Stimulated activated CD4-positive, alpha-beta T cell treated with anti-CD3 and anti-CD28 coated beads, TNF-alpha, amount 100 ng/mL, for 4 hours (primary cell): ENCODE measurements at places on chromosomes 13 and 19.

DNA sequence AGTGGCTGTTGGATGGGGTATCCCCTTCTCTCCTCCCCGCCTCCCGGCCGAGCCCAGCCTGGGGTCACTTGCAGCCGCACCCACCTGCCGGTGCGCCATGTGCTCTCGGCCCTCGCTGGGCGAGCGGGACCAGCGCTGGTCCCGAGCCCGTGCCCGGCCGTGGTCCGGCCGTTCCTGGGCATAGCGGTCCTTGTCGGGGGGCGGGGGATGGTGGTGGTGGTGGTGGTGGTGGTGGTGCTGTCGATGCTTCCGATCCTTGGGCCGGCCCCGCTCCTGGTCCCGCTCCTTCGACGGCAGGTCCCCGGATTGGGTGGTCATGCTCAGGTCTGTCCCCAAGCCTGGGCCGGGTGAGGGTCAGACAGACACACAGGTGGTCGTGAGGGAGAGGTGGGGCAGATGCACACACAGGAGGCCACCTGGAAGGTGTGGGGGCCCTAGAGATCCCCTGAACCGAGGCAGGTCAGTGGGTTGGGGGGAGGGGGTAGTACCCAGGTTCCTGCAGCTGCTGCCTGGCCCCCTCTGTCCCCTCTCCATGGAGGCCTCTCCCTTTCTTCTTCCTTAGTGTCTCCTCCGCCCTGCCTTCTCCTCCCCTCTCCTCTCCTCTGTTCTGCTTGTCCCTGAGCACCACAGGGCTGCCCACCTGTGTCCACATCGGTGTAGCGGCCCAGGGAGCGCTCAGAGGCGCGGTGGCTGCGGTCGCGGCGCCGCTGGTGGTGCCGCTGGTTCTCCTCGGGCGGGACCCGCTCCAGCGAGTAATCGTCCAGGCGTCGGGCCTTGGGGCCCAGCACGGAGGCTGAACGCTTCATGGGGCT is 58.7 kb downstream of the IER2 start:
- no peak for DNase-seq

DNA sequence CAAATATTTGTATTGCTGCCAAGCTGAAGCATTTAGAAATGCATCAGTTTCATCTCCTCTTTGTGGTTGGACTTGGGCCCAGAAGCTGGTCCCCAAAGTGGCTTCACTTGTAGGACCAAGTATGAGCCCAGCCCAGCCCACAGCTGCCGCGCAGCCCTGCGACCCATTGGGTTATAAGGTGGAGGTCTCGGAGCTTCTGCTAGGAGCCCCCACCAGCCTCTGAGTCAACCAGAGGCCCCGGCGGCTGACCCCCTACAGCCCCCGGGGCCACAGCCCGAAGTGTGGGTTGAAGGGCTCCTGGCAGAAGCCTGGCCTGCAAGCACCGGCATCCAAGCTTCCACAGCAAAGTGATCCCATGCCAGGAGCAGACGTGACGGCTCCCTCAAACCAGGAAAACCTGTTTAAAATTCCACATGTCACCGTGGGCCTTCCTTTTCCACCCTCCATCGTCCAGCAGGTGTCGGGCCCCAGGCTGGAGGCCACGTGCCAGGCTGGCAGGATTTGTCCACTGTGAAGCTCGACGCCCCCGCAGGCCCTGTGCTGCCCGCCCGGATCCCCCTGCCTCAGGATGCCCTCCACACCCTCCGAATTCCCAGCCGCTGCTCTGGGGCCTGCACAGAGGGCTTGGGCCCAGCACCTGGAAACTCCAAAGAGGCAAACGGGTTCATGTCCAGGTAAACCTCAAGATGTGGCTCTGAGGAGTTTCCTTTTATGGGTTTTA is 54.7 kb downstream of the C13orf46 start:
- DNase-seq = no peak

GRCh38 chr13:66948910-66949309 is 281.2 kb downstream of the PCDH9 start:
- DNase-seq = no peak

DNA sequence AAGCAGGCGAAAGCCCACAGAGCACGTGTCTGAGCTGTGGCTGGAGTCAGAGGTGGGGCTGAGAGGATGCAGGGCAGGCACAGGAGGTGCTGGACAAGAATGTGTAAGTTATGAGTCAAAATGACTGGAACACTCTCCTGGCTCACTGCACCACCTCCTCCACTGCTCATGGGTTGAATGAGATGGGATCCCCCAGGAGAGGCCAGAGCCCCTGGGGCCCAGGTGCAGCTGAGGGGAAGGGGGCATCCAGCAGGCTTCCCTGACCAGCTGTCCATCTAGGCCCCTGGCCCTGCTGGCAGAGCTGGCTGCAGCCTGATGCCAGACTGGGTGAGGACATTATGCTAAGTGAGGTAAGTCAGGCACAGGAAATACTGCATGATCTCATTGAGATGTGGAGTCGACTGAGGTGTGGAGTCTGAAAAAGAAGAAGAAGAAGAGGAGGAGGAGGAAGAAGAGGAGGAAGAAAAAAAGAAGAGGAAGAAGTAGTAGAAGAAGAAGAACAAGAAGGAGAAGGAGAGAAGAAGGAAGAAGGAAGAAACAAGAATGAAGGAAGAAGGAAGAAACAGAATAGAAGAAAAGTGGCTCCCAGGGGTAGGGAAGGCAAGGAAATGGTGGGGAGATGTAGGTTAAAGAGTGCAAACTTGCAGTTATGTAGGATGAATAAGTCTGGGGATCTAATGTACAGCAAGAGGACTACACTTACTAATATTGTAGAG is 747.4 kb downstream of the UQCRFS1 start:
- no peak for DNase-seq

- DNase-seq = no peak
Observed at GRCh38 chr19:8626842-8627241, 3.6 kb upstream of the NFILZ start.

GRCh38 chr13:37968555-37968954 is 99.0 kb upstream of the TRPC4 start:
- no peak for DNase-seq

DNA sequence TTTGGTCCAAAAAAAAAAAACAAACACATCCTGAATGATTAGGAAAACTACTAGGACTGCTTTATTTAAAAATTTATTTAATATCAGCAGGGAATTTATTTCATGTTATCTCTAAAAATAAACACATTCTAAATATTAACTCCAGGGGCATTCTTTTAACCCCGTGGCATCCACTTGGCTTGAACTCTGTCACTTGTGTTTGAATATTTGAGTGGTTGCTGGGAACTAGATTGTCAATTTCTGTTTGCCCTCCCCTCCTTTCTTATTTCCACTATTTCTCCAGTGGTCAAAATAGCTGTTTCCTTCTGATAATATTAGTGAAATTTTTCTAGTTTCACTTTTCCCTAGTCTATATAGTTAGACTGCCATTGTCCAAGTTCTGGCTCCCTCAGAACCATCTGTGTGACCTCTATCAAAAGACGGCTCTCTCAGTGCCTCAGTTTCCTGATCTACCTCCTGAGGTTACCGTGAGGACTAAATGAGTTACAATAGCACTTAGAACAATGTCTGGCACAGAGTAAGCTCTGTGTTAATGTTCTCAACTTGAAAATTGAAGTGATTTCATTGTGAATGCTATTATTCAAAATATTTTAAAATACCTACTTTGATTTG is 107.3 kb downstream of the FGF14 start:
- no peak for DNase-seq

DNA sequence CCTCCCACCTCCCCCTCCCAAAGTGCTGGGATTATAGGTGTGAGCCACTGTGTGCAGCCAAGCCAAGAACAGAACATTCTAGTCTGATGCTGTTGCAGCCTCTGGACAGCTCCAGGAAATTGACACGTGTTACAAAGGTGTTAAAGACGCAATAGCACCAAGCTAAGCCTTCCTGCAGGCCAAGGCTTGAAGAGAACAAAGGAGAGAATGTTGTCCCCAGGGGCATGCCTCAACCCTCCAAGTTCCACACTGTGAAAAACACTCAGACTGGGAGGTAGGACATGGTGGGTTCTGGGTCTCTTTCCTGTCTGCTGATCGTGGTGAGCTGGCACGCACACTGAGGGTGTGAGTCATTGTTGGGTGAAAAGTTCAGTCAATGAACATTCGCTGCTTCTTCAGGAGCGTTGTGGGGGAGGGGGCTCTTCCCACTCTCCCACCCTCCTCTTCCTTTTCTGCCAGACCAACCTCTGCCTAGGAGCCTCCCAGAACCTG is 5.3 kb upstream of the PTPRS start:
- DNase-seq = no peak

GRCh38 chr19:34669305-34669704 is 7.7 kb downstream of the SCGB2B2 start:
- DNase-seq = no peak

- DNase-seq = no peak
Observed at GRCh38 chr19:41307090-41307875, 2.7 kb upstream of the CCDC97 start.

- DNase-seq = no peak
Observed at GRCh38 chr13:101697745-101698144, 245.3 kb downstream of the ITGBL1 start.

- DNase-seq = no peak
Observed at GRCh38 chr19:36257520-36257876, 42.6 kb downstream of the ZNF146 start.

DNA sequence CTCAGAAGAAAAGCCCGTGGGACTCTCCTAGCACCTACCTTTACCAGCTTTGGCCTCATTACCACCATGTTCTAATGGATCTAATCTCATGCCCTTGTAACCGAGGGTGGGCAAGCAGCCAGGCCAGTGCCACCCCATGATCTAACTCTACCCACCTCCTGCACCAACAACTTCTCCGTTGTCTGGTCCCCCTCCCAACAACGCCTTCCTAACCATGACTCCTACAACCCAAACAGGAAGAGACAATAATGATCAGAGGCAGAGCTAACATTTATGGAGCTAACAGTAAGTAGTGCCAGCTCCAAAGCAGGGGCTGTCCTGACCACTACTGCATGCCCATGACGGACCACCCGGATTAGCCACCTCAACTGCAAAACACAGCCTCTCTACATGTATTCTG is 3.5 kb downstream of the USP12 start:
- no peak for DNase-seq

GRCh38 chr19:58466089-58466759 is 656 bp upstream of the ZNF324 start:
- no peak for DNase-seq

GRCh38 chr13:41456768-41457588 is at the start of gene RGCC:
TSS of gene RGCC (plus strand) at chr13:41457550. CDS start at chr13:41457708, 158 bp downstream.
- peak; percentile 94 for DNase-seq

DNA sequence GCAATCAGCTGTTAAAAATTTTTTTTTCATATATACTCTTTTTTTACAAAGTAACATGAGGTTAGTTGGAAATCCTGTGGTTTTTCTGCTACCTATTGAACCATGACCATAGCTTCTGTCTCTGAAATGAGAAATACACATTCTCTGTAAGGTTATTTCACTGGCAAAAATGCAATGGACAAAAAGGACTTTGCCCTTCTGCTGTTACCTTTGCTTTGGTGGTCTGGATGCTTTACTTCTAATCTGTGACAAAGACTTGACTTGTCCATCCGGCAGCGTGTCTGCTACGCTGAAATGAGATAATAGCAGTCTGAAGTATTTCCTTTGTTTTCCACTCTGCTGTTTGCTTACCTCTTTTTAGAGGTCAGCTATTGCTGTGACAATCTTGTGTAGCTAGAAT is 412.8 kb downstream of the SLITRK6 start:
- no peak for DNase-seq

GRCh38 chr13:70255406-70255991 is 147.2 kb upstream of the KLHL1 start:
- no peak for DNase-seq

DNA sequence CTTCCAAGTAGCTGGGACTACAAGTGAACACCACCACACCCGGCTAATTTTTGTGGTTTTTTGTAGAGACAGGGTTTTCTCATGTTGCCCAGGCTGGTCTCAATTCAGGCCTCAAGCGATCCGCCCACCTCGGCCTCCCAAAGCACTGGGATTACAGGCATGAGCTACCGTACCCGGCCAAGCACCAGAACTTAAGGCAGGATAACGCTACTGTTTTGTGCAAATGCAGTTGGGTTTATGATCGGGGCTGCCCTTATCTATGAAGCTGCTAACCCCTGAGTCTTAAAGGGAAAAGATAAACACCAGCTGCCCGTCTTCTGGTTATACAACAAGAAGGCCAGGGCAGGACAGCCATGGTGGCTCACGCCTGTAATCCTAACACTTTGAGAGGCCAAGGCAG is 12.6 kb upstream of the TM6SF2 start:
- no peak for DNase-seq

DNA sequence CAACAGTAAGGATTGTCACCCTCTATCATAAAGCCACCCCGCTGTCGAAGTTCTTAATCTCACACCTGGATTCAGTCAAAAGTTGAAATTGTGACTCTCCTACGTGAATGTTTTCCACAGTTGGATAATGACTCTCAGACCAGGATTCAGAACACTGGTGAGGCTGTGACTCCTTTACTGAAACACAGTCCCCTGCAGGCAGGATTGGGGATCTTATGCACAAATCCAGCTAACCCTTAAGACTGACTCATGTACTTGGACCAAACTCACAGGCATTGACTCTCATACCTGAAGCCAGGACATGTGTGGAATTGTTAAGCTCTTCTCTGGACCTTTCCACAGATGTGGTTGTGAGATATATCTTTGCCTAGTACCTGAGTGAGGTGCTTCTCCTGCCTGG is 46.8 kb downstream of the ZNF85 start:
- no peak for DNase-seq

- DNase-seq = no peak
Observed at GRCh38 chr13:93266681-93267080, 40.1 kb downstream of the GPC6 start.

DNA sequence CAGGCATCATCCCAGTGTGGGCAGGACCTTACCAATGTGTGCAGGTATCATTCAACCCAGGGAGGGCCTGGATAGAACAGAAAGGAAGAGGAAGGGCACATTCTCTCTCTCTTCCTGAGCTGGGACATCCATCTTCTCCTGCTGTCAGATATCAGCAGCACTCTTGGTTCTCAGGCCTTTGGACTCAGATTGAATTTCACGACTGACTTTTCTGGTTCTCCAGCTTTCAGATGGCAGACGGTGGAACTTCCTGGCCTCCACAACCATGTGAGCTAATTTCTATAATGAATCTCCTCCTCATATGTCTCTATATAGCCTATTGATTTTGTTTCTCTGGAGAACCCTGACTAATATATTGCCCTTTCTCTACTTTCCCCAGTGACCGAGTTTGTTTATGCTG is 77.3 kb downstream of the OLFM4 start:
- DNase-seq = no peak

DNA sequence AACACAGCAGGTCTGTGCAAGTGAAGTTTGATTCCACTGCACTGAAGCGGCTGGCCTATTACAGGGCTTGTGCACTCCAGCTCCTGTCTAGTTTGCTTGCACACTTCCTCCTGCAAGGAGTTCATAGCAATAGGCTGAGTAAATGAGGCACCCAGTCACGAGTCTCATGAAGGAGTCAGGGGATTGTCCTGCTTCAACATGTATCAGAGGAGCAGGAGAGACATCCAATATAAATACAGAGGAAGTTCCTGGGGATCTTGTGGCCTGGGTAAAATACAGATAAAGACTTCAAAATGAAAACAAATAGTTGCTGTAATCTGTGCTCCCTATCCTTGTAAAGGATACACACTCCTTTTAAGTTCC is 259.9 kb downstream of the SLITRK1 start:
- no peak for DNase-seq

- DNase-seq = no peak
Observed at GRCh38 chr19:8256276-8257051, 47.3 kb downstream of the CERS4 start.

GRCh38 chr13:43848001-43848649 is 31.4 kb downstream of the CCDC122 start:
- DNase-seq = no peak

GRCh38 chr13:110824702-110825300 is 90.1 kb downstream of the ANKRD10 start:
- no peak for DNase-seq

GRCh38 chr19:1266916-1267476 is 2.1 kb upstream of the CIRBP start:
- DNase-seq = no peak

- no peak for DNase-seq
Observed at GRCh38 chr19:11252665-11253355, 9.5 kb downstream of the DOCK6 start.
